Spinal cord (tissue), 10 donors: ENCODE measurements at places on chromosomes 2 and 18.

DNA sequence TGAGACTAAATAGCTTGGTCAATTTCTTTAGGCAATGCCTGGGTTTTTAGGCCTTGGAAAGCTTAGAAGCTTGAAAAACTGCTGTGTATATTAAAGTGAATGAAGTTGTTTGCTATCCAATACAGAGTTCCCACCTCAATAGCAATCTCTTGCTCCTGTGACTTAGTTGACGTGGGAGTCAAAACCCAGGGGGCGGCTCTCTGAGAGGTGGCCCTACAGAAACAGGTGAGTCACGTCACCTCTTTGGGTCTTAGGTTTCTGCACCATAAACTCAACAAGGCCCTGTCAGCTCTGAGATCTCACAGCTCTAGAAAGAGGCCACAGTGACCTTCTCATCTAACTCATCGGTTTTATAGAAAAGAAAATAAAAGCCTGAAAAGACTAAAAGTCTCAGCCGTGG, 79.6 kb downstream of the ADD2 start:
- no peak for DNase-seq

DNA sequence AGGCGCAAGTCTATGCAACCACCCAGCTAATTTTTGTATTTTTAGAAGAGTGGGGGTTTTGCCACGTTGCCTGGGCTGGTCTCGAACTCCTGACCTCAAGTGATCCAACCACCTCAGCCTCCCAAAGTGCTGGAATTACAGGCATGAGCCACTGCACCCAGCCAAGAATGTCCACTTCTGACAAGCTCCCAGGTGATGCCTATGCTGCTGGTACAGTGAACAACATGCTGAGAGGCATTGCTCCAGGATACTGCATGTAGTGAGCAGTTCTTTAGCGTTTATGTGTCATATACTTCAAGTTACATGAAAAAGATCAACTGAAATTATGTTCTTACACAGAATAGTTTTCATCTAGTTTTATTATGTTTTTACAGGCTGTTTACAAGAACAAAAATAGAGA, 17.2 kb upstream of the ELAC1 start:
- no peak for DNase-seq

DNA sequence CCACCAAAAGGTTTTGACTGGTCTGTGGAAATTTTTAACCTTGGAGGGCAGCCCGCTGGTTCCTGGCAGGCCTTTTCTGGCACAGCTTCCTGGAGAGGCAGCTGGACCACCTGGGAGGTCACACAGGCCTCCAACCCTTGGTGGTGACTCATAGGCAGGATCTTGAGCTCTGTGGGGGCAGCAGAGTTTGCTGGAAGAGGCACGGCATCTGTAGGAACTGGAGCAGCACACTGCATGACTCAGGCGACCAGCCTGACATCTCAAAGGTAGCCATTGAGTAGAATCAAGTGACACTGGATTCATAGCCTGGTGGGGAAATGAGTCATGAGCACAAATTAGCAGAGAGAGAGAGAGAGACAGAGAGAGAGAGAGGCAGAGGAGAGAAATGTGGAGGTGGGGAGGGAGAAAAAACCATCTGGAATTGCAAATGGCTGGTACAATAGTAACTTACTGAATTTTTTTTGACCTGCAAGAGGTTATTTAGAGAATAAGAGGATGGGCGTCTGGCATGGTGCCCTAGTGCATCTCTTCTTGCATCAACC, 57.4 kb downstream of the TRPM8 start:
- DNase-seq, result no peak

DNA sequence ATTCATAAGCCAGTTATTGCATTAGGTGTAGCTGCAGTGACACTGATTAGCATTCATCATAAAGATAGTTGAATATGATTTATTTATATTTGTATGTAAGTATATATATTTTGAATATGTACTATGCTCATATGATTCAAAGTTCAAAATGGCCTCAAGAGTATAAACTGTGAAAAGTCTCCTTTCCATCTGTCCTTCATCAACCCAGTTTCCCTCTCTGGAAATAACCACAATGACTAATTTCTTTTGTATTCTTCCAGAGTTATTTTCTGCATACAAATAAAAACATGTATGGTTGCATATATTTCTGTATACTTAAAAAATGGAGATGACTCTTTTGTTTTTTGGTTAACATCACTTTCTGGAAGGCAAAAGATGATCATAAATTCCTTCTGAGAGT, 95.2 kb downstream of the CAMKMT start:
- no peak for DNase-seq

- DNase-seq, result no peak
Measured at GRCh38 chr18:3397786-3398185, 52.2 kb upstream of the TGIF1 start.

- DNase-seq, result no peak
Measured at GRCh38 chr2:173090973-173091660, 15.5 kb downstream of the MAP3K20 start.

- DNase-seq, result no peak
Measured at GRCh38 chr18:9782073-9782857, 74.2 kb downstream of the RAB31 start.

GRCh38 chr2:174688079-174688478, 76.2 kb downstream of the CHRNA1 start:
- peak; percentile 16 for DNase-seq

- DNase-seq, result no peak
Measured at GRCh38 chr2:126646026-126646425, 9.9 kb upstream of the GYPC start.
